NCI-H2227 treated with DMSO at 0.1 percent for 48 hours (cell line): ENCODE measurements at places on chromosomes 4 and X.

GRCh38 chr4:184238072-184238745, 20.5 kb upstream of the ENPP6 start:
- no peak for DNase-seq

- peak; percentile 49 for DNase-seq
These were observed 168.7 kb downstream of the SCFD2 start for GRCh38 chr4:53196882-53197771.

DNA sequence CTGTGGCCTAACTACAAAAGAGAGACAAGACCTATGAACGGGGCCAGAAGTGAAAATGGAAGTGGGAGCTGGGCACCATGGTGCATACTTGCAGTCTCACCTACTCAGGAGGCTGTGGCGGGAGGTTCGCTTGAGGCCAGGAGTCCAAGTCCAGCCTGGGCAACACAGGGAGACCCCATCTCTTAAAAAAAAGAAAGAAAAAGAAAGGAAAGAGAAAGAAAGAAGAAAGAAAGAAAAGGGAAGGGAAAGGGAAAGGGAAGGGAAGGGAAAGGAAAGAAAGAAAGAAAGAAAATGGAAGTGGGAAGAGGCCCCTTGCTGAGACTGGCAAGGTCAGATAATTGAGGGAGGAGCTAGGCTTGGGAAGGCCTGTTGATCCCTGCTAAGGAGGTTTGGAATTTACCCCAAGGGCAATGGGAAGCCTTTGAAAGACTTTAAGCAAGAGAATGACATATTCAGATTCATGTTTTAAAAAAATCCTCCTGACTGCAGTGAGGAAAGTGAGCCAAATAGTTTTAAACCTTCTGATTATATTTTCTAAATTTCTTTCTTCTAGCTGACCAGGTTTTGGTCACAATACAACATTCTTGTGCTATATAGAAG, 17.7 kb upstream of the HERC5 start:
- no peak for DNase-seq

GRCh38 chrX:137062915-137063617, 29.3 kb upstream of the GPR101 start:
- DNase-seq: no peak

DNA sequence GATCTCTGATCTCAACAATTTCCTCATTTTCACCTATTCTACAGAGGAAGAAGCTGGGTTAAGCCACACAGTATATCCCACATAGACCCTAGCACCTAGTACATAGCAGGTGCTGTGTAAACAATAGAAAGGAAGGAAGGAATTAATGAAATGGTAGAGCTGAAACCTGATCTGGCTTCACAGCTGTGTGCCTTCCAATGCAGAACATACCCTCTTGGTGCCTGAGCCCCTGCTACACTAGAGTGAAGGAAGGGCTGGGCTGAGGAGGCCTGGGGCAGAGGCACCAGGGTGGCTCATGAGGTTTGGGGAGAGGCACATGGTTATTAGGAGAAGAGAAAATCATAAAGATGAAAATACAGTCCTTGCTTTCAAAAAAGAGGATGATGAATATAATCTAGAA, 21.3 kb downstream of the LRRC66 start:
- DNase-seq: no peak

DNA sequence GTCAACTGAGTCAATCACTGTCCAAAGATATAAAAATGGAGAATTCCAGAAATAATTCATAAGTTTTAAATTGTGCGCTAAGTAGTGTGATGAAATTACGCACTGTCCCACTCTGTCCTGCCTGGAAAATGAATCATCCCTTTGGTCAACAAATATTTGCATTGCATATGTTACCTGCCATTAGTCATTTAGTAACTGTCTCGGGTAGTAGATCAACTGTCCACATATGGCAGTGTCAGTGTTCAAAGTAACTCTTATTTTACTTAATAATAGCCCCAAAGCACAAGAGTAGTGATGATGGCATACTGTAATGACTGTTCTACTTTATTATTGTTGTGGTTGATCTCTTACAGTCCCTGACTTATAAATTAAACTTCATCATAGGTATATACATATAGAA, 3.4 kb downstream of the YTHDC1 start:
- DNase-seq: no peak

GRCh38 chr4:135838889-135839288, 1637.3 kb upstream of the PABPC4L start:
- no peak for DNase-seq

GRCh38 chr4:141587897-141588296, 48.5 kb upstream of the IL15 start:
- DNase-seq: no peak

GRCh38 chrX:49915361-49916222, 6.8 kb upstream of the CLCN5 start:
- peak; percentile 50 for DNase-seq

- DNase-seq: no peak
These were observed 30.7 kb downstream of the TSPAN5 start for GRCh38 chr4:98627531-98628257.

DNA sequence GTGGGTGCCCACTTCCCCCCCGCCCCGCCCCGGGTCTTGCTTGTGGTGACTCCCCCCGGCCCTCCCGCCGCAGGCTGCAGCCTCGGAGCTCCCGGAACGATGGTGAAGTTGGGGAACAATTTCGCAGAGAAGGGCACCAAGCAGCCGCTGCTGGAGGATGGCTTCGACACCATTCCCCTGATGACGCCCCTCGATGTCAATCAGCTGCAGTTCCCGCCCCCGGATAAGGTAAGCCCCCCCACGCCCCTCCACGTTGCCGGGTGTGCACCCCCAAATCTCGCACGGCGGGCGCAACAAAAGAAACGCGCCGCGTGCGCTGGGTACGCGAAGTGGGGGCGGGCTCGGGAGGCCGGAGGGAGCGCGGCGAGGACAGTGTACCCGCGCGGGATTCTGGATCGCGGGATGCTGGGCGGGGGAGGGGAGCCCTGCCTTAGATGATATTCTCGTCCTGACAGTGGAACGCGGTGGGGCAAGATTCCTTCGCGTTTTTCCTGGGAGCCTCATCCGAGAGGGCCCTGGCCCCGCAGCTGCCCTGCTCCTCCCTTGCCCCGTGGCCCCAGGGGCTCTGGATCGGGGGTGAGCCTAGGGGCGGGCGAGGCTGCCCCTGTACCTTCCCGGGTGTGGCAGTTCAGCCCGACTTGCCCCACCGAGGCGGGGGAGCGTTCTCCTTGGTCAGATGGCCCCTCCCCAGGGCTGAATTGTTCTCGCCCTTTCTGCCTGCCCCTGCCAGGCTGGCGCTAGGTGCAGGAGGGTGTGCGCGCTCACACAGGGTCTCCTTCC, 819 bp downstream of the NSG1 start:
- DNase-seq: no peak

DNA sequence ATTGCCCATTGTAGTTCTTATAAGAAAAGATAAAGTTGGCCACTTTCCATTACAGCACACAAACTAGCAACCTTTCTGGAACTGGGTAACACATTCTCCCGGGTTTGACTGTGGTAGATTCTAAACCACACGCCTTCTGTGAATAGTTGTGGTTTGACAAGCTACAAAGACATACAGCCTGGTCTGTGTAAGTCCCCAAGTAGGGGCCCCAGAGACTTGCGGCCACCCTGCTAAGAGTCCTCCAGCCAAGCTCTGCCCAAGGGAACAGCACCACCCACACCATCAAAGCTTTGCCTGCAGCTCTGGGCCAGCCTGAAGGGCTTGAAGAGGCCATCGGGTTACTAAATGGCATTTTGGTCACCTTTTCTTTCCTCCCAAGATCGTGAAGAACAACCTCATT, 203.4 kb downstream of the MAML3 start:
- no peak for DNase-seq

- no peak for DNase-seq
These were observed 37.8 kb downstream of the CNKSR2 start for GRCh38 chrX:21412029-21412428.

GRCh38 chr4:158065603-158066002, 107.2 kb downstream of the GASK1B start:
- DNase-seq: no peak

DNA sequence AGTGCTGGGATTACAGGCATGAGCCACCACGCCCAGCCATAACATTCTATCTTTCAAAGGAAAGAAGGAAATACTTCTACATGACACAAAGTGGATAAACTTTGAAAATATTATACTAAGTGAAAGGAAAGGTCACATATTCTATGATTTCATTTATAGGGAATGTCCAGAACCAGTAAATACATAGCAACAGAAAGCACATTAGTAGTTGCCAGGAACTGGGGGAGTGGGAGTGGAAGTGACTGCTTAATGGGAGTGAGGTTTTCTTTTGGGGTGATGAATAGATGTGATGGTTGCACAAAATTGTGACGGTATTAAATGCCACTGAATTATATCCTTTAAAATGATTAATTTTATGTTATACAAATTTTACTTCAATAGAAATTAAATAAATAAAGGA, 95.7 kb upstream of the IL15 start:
- DNase-seq: no peak

- no peak for DNase-seq
These were observed 417.3 kb upstream of the HTR2C start for GRCh38 chrX:114166601-114167000.

GRCh38 chr4:173547889-173548288, 17.9 kb upstream of the HAND2 start:
- peak; percentile 22 for DNase-seq

DNA sequence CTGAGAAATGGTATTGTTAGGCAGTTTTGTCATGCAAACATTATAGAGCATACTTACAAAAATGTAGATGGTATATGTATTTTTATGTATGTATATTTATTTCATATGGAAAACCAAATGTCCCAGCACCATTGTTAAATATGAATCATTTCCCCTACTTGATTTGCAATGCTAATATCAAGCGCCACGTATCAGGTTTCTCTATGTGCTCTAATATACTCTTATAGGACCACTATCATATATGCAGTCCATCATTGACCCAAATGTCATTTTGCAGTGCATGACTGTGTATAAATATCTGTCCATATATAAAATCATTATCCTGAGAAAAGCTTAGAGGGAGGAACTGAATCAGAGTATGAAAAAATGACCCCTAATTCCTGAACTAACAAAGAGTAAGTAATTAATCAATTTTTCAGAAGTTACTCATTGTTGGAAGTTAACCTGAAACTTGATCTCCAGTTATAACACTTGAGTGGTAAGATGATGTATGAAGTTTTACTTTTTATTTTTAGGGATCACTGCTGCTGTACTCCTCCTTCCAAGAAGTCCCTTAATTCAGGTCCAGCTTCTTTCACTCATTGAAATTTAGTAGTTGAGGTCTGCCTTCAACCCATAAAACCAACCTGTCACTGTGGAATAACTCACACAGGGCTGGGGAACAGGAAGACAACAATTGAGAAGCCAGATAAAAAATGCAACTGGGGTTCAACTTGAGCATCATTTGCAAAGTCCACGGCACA, 134.8 kb upstream of the LDB2 start:
- no peak for DNase-seq

DNA sequence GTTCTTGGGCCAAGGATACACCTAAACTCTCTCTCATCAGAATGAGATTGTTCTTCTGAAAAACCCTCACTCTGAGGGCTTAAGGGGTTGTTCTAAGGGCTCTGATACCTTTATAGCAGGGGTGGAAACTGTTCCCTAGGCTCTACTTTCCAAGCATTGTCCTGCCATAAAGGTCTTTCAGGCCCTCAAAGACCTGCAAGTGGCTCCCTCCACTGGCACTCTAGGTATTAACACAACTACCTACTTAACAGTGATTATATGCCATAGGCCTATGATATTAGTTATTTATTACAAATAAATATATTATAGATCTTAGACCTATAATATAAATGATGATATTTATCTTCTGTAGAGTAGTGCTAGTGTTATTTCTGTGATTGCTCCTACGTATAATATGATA, 473.7 kb upstream of the RPS6KA3 start:
- DNase-seq: no peak

DNA sequence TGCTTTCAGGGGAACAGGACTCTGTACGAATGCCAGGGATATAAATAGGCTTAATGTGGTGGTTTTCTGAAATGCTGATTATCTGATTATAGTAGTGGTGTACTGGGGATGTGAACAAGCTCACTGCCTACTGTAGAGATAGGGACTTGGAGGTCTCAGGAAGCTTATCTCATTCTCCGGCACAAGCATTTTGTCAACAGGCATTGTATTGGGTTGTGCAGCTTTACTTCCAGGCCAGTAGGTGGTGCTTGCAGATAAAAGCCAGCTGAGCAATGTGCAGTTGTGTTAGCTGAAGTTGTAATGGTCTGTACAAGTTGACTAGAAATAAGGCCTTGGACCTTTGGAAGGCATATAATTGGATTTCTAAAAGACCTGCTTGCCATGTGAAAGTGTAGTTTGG, 49.5 kb upstream of the TMLHE start:
- no peak for DNase-seq

DNA sequence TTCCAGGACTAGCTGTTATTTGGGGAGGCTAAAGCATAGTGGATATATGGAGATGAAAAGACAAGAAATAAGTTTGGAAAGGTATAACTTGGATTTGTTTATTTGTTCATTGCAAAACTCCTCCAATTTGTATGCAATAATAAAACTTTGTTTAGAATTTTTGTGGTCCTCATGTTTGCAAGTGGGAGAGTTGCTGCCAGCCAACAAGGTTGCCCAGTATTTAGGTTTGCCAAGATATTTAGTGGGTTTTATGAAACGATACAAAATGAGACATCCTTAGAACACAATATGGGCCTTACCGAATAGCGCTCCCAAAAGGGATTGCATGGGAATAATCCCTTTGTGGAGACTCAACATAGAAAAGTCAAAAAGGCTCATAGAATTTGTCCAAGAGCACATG, 162.1 kb downstream of the INPP4B start:
- no peak for DNase-seq

- DNase-seq: no peak
These were observed 401.8 kb downstream of the RAPGEF2 start for GRCh38 chr4:159504684-159505083.

DNA sequence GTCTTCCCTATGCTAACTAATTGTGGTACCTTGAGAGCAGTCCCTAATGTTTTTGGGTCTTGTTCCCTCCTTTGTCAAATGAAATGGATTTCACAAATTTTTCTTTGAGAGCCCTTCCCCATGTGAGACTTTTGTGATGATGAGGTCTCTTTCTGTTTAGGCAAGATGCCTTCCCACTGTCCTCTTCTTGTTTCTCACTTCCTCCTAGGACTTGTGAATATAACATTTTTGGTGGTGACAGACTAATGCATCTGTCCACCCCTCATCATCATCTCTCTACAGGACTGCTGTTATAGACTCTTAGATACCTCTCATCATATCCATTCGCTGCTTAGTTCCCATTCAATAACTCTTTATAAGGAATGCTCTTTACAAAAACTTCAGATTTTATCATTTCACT, 8.7 kb upstream of the ANK2 start:
- DNase-seq: no peak

GRCh38 chr4:5474756-5475155, 233.6 kb downstream of the EVC2 start:
- no peak for DNase-seq

- DNase-seq: no peak
These were observed 49.7 kb downstream of the ATP10D start for GRCh38 chr4:47534772-47535171.

GRCh38 chr4:71184195-71184781, 154.5 kb upstream of the SLC4A4 start:
- peak; percentile 25 for DNase-seq
